ENCODE measurements at places on chromosomes 7 and 10. TPM values are rescaled to one million over a fixed set of nuclear protein-coding genes. Genes with fewer than 3 reads are reported as not detected.

- DNase-seq, result no peak
Measured at GRCh38 chr10:110631934-110632333, 12.2 kb upstream of the RBM20 start.

GRCh38 chr10:62413048-62413447 is 38.9 kb downstream of the ZNF365 start:
- no peak for DNase-seq

GRCh38 chr7:80806663-80807062 is 112.2 kb downstream of the SEMA3C start:
- DNase-seq, result no peak

GRCh38 chr7:55177068-55177530 is 158.3 kb downstream of the EGFR start:
- no peak for DNase-seq

DNA sequence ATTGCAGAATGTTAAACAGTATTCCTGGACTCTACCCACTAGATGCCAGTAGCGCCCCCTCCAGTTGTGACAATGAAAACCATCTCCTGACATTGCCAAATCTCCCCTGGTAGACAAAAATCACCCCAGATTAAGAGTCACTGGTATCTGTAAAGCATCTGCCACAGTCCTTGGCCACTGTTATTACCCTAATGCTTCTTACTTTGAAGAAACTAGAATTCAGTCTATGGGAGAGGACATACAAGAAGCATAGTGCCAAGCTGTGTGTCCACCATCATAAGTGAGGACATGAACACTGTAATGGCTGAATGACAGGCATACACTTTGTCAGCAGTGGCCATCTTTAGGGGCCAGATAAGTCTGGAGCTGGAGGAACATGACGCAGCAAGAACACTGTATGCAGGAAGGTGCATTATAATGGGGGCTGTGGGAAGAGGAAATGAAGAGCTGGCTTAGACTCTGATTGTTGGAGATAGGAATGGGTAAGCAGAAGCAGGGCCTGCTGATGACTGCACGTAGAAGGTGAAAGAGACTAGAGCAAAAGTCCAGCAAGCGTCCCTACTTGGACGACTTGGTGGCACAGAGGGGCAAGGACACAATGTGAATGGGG is 32.5 kb downstream of the CBX3 start:
- no peak for DNase-seq

DNA sequence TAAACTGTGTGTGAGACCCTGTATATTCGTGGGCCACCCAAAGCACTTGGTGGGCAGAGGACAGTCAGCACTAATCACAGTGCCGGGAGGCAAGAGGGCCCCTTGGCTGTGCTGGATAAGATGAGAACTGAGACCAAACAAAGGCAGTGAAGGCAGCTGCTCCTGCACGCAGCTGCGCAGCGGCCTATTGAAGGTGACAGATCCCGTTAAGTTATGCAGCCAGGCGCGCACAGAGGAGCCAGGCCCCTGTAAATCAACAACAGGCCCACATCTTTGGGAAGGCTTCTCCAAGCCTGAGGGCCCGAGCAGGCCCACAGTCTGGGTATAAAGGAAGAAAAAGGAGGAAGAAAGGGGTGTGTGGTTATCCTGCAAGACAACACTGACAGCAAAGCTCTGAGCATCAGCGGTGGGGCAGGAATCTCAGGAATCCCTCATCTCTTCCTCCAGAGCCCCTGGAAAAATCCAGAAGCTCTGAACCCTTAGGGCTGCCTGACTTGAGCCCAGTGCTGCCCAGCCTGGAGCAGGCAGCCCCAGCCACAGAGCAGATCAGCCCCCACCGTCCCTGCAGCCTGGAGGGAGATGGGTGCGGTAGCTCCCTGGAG is 154.2 kb downstream of the ARHGAP12 start:
- no peak for DNase-seq

DNA sequence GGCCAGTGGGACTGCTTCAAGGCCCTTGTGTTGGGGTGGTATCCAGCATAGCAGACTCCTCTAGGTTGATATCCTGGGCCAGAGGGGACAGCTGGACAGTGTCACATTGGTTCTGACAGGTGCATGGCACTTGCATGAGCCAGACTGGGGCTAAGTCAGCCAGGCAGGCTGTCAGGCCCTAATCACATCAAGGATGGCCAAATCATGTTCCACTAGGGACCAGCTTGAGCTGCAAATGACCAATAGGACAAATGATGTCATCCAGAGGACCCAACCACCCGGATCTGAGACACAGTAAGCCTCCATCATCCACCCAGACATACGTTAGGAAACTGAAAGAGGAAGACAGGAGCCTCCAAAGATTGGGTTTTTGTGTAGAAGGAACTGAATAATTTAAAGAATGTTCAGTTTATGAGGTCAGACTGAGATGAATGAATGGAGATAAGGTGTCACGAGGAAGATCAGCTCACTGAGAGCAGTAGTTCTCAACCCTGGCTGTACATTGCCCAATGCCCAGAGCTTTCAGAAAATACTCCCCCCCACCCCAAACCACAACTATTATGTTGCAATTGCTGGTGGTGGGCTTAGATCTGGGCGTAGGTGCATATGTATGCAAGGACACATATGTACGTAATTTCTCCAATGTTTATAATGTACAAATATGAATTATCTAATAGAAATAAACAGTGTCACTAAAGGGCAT is 75.2 kb upstream of the INHBA start:
- no peak for DNase-seq

GRCh38 chr10:44476409-44477045 is 91.6 kb upstream of the CXCL12 start:
- DNase-seq, result no peak

DNA sequence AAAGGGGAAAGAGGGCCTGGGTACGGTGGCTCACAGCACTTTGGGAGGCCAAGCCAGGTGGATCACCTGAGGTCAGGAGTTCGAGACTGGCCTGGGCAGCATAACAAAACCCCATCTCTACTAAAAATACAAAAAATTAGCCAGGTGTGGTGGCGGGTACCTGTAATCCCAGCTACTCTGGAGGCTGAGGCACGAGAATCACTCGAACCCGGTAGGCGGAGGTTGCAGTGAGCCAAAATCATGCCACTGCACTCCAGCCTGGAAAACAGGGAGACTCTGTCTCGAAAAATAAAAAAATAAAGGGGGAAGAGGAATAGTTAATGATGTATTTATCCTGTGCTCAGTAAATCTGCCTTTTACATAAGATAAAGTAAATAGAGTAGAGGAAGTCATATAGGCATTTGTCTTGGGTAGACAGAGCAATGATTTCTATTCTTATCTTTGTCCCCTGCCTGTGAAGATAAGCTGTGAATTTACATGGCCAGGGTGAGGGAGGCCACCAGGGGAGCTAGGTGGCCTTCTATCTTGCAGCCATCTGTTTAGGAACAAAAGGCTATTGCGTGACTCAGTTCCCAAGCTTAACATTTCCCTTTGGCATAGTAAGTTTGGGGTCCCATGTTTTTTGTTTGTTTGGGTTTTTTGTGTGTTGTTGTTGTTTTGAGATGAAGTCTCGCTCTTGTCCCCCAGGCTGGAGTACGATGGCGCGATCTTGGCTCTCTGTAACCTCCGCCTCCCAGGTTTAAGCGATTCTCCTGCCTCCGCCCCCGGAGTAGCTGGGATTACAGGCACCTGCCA is 73.2 kb upstream of the GTF2I start:
- DNase-seq, result no peak

DNA sequence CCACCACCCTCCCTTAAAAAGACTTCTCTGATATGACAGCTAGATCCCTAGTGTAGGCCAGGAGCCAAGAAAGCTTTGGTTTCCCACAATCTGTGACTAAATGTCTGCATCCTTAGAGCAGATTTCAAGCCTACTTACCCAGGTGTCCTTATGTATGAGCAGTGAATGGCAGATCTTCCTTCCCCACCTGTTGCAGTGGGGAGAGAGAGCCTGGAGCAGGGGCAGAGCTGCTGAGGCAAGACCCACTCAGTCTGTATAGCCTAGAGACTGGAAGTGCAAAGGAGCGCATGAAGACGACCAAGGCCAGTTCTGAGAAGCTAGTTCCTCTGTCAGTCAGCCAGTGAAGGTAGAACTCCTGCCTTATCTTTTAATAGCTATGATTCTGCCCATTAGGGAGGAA is 180.1 kb downstream of the GRM3 start:
- DNase-seq, result no peak

GRCh38 chr7:120168066-120168465 is 104.9 kb upstream of the KCND2 start:
- no peak for DNase-seq

GRCh38 chr10:90204131-90204955 is 503.0 kb downstream of the KIF20B start:
- DNase-seq, result no peak

GRCh38 chr10:95096143-95096542 is 26.8 kb upstream of the CYP2C8 start:
- no peak for DNase-seq

GRCh38 chr10:78512205-78512550 is 478.5 kb downstream of the RPS24 start:
- no peak for DNase-seq

- no peak for DNase-seq
Measured at GRCh38 chr10:118041316-118041715, 5.4 kb downstream of the RAB11FIP2 start.

DNA sequence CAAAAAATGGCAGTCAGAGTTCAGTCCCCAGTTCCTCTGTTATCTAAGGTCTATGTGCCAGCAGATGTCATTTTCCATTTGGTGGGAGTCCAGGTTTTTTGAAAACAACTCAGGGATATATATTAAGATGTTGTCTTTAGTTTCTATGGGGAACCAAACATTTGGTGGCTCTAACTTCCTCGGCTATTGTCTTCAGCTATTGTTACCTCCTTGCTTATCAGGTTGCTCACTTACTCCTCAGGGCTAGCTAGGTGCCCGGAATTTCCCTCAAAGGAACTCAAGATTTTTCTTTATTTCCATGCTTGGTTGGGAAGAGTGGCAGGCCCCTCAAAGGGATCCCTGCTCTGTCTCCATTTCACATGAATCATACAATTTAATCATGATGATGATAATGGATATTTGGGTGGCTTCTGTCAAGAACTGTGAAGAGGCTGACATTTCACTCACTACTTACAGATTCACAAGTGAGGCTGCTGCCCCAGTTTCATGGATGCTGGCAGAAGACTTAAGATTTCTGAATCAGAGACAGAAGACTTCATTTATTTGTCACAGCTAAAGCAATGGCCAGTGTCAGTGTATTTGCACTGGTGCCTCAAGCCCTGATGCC is 182.8 kb downstream of the PKD1L1 start:
- no peak for DNase-seq

GRCh38 chr10:69516316-69516715 is 56.9 kb downstream of the NEUROG3 start:
- DNase-seq, result no peak

DNA sequence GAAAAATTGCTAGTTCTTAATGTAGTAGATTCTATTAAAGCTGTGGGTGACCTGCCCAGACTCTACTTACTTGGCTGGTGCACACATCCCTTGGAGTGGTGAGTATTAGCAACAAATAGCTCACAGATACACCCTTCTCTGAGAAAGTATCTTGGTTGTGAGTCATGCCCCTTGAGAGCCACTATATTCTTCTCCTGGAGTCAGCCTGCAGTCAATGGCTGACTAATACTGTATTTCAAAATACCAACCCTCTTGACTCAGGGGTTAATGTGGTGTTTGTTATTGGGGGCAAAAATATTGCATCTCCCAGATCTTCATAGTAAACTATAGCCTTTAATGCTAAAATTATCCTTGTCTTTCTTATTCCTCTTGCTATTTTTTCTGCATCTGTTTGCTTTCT is 354.9 kb downstream of the BMPER start:
- DNase-seq, result no peak

DNA sequence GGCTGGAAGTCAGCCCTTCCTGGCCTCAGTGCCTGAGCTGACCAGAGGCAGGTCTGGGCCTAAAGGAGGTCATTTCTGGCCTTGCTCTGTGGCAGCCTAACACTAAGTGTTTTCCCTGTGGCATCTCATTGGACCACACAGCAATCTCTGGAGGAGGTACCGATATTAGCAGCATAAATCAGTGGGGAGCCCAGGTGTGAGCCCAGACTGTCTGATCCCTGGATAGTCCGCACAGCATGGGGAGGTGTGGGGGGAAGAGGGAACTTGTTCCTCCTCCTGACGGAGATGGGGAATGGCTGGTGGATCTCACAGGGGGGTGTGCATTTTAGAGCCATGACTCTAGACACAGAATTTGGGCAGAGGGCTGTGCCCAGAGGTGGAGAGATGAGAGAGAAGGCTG is 11.0 kb upstream of the PPIF start:
- DNase-seq, result no peak

DNA sequence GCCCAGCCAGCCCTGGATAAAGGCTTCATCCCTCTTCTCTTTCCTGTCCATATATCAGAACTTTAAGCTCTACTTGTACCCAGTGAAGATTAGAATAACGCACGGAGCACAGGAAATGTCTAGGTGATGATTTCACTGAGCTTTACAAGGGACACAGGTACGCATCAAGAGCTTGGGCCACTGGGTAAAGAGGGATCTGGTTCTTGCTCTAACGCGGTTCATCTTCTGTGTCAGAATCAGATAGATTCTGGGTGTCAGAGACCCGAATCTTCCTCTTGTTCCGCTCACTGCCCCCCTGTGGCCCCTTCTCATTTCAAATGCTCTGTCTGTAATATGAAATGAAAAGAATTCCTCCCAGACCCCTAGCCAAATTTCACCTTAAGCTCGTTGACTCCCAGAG is 24.7 kb downstream of the IL2RA start:
- DNase-seq, result no peak

- no peak for DNase-seq
Measured at GRCh38 chr7:79512261-79512660, 58.8 kb upstream of the MAGI2 start.

DNA sequence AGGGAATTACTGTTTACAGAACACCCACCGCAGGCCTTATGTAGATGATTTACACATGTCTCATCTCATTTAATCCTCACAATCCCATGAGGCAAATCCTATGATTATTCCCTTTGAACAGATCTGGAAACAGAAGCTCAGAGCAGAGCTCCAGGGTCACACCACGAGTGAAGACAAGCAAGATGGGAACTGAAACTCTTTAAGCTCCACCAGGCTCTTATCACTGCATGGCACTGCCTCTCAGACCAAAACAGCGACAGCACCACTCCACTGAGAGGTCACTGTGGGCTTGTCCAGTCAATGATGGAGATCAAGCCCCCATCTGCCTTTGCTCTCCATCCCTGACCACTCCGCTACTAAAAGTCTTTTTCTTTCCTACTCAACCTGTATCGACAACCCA is 5.9 kb downstream of the GRID1 start:
- peak; percentile 35 for DNase-seq

- no peak for DNase-seq
Measured at GRCh38 chr7:34117573-34117972, 212.2 kb downstream of the BMPER start.

BTBD16 gene
- total RNA-seq, result not detected

METTL27 gene
- 5.0 TPM for total RNA-seq

CD36 gene
- total RNA-seq, result 1,075 TPM

ANKRD30A gene
- total RNA-seq, result not detected

GPR158 gene
- 0.39 TPM for total RNA-seq

TRIL gene
- 8.7 TPM for total RNA-seq

PRRT4 gene
- total RNA-seq, result 5.4 TPM

SH2D4B gene
- 0.13 TPM for total RNA-seq

SEMA3E gene
- total RNA-seq, result not detected

KLF14 gene
- 0.17 TPM for total RNA-seq

Measured in spleen (tissue), 13 donors.